Putamen (tissue), 1 donor: ENCODE measurements at places on chromosomes 6 and 20.

GRCh38 chr6:50087231-50087954, 37.7 kb upstream of the DEFB112 start:
- no peak for DNase-seq

DNA sequence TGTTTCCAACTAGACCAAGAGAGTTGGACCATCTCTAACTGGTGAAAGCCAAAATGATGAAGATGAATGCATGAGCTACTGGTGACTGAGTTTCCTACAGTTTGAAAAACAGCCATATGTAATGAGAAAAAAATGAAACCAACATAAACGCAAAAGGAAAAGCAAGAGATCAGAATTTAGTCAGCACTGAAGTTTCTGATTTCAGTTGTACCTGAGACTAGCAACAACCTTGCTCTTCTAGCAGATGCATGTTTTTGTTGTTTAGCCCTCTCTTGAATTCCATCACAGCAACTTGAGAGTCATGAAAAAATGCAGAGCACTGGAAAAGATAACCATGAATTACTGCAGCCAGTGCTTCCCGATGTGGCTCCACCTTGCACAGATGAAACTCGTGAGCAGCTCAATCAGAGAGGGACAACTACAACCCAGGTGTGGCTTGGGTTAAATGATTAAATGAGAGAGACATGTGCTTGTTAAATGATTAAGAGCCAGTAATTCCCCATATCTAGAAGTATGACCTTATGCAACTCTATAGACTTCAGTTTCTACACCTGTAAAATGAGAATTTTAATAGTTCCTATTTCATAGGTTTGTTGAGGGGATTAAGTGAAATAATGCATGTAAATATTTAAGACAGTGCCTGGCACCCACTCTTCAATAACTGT, 104.8 kb downstream of the ELOVL4 start:
- DNase-seq = no peak

DNA sequence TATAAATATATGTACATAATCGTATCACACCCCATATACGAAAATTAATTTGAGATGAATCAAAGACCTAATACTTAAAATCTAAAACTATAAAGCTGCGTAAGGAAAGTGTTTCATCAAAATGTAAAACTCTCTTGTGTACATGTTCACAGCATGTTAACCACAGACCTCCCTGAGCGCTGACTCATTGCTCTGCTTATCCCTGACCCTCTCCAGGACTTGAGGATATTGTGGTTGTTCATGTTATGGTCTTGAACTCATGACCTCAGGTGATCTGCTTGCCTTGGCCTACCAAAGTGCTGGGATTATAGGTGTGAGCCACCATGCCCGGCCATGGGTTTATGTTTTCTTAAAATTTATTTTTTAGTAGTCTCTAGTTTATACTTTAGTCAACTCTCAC, 14.2 kb downstream of the FAM83B start:
- no peak for DNase-seq

- DNase-seq = no peak
Measured at GRCh38 chr20:63704749-63705117, 3.0 kb downstream of the ARFRP1 start.

DNA sequence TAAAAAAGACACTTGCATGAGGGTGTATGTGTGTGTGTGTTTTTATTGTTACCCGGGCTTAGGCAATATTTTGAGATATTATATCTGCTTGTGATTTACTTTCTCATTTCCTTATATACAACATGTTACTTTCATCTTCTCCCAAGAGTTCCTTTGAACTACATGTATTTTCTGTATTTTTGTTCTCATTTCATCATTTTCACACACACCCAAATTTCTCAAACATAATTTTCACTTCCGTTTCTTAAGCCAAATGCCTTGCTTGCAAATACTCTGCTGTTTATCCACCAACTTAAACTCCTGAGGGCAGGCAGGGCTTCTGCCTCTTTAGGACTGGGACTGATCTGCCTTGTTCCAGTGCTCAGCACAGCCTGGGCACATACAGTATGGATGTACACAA, 69.3 kb upstream of the FYN start:
- DNase-seq = no peak

DNA sequence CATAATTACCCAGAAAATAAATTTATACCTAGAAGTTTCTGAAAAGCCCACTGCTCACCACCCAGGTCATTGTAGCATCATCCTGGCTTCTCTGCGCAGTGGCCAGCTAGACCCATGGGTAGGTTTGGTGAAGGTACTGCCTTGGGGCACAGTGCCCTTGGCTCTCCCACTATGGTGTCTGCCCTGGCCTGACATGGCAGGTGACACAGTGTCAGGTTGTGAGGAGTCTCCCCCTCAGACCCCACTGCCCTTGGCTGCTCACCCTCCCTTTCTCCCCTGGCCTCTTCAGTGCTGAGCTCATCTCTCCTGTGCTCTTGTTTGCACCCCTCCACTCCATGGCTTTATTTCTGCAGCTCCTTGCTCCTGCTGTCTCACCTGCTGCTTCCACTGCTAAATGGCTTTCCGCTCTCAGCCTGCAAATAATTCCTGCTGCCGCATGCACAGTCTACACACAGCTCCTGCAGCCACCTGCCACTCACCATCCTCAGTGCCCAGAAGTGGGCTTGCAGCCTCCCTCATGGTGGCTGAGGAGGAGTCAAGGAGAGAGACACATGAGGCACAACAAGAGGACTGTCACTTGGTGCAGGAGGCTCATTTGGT, 313.4 kb upstream of the MOCS1 start:
- no peak for DNase-seq

- DNase-seq = no peak
Measured at GRCh38 chr20:24952376-24953208, 3.5 kb downstream of the CST7 start.

GRCh38 chr6:154514481-154514880, 4.0 kb upstream of the CNKSR3 start:
- DNase-seq = no peak

DNA sequence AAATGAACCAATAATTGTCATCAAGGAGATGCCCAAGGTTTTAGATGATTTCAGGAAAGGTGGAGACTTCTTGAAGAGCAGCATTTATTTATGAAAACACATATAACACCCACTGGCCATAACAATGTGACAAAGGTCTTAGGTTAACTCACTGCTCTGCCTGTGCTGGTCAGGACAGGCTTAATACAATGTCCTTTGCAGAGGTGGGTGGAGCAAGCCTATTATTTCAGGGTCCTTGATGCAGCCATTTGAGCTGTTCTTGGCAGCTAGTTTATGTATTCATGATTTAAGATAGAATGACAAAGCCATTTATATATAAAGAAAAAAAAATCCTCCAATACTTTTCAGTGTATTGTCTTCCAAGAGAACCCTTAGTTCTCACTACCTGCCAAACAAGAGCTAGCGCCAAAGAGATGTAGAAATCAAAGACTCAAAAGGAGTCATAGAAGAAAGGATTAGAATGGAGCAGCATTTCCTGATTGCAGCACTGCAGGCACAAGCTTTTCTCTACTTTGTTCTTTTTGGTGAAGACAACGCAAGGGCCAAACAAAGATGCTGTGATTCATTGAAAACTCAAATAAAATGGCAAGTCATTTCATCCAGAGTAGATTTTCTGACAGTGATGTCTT, 124.3 kb upstream of the TSHZ2 start:
- DNase-seq = no peak
